Left ventricle myocardium superior (tissue), 1 donor: ENCODE measurements at places on chromosomes 2 and 18. TPM values are rescaled to one million over a fixed set of nuclear protein-coding genes. Genes with fewer than 3 reads are reported as not detected.

- DNase-seq = no peak
Measured at GRCh38 chr2:241255542-241256167, 59.8 kb downstream of the HDLBP start.

DNA sequence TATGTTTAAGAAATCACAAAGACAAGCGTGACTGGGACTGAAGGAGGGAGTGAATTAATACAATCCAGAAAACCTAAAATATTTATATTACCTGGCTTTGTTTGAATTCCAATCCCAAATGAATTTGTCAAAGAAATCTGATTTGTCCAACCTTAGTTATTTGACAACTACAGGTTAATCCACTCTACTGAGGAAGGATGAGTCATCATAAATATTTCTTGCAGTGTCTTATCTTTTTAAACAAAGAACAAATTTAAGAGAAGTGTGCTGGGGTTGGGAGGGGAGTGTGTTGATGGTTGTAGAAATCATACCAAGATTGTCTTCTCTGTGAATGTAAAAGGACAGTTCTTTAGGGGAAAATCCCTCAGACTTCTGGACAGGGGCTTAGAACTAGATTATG lies 1106.3 kb upstream of the SLC39A10 start:
- no peak for DNase-seq

GRCh38 chr2:105822186-105822585 lies 77.5 kb downstream of the NCK2 start:
- no peak for DNase-seq

- DNase-seq = no peak
Measured at GRCh38 chr2:224910574-224910925, 131.7 kb downstream of the DOCK10 start.

DNA sequence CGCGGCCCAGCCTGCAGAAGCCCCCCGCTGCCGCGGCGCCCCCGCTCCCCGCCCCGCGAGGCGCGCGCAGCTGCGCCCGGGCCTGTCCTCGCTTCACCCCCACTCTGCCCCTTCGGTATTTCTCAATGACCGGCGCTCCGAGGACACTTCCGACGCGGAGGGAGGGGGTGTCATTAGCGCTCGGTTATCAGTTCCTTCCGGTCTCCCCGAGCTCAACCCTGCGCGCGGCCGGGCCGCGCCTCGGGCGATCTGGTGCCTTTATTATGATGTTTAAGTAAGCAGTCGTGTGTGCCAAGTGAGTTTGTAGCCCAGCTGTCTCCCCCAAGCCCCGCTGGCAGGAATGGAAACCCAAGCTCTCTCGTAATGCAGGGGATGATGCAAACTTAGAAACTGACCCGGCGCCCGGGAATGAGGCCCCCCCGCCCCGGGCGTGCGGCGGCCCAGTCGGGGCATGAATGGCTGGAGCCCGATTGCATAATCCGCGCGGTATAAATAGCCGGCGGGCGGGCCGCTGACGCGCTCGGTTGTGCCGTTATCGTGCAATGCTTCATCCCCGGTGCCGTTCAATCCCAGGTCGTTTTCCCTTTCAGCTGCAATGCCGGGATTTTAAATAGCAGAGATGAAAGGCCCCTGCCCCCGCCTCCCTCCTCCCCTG lies 3.9 kb upstream of the SPRED2 start:
- peak; percentile 95 for DNase-seq

GRCh38 chr2:234444893-234445292 lies 52.0 kb downstream of the ARL4C start:
- peak; percentile 40 for DNase-seq

DNA sequence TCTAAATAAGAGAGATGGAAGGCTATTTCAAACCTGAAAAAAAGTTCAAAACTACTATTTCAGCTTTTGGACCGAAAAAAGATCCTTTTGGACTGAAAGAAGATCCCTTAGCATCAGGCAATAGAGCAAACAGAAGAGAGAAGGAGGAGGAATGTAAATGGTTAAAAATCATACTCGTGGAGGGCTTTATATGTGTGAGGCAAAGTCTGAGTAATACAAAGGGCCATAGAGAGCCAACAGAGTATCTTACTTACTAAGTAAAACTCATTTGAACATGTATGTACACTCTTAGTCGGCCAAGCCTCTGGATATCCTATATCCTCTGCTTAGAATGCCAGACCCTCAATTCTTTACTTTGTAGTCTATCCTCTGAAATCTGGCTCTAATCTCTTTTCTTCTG lies 55.7 kb downstream of the ITSN2 start:
- DNase-seq = no peak

The SH2D6 gene
- not detected for total RNA-seq

DNA sequence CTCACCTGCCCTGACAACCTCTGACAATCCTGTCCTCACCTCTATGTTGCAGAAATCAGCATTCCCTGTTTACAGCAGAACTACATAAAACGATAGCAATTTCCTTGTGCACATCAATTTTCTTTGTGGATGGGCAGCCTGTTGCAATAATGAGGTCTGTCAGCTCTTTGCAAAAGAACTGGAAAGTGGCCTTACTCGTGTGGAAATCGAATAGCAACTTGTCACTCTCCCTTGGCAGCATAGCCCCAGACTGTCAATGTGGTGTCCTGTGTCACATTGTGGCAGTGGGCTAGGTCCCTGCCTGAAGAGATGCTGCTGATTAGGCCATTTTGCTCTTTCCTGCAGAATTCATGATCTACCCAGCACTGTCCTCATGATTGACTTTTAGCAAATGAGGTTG lies 531.9 kb downstream of the CCDC85A start:
- no peak for DNase-seq

The CPO gene
- 0.27 TPM for total RNA-seq

- no peak for DNase-seq
Measured at GRCh38 chr2:133674066-133674432, 105.8 kb upstream of the NCKAP5 start.

- DNase-seq = no peak
Measured at GRCh38 chr18:71665131-71665530, 879.0 kb downstream of the CBLN2 start.

The KCNIP3 gene
- total RNA-seq = 5.3 TPM

DNA sequence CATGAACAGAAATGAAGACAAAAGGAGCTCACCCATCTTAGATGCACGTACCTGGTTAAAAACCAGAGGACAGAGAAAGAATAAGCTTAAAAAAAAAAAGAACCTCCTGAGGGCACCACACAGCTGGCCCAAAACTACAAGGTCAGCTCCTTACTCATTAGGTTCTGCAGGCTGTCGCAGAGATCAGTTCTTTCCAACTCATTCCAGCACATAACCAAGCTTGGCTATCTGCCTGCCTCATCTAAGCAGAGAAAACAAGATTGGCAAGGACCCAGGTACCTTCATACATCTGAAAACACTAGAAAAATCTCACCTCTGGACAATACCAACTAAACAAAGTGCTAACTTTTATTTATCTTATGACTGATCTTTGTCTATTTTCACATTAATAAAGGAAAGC lies 89.9 kb downstream of the NOL10 start:
- no peak for DNase-seq

The ANO7 gene
- 1.1 TPM for total RNA-seq

The GKN2 gene
- total RNA-seq = not detected

DNA sequence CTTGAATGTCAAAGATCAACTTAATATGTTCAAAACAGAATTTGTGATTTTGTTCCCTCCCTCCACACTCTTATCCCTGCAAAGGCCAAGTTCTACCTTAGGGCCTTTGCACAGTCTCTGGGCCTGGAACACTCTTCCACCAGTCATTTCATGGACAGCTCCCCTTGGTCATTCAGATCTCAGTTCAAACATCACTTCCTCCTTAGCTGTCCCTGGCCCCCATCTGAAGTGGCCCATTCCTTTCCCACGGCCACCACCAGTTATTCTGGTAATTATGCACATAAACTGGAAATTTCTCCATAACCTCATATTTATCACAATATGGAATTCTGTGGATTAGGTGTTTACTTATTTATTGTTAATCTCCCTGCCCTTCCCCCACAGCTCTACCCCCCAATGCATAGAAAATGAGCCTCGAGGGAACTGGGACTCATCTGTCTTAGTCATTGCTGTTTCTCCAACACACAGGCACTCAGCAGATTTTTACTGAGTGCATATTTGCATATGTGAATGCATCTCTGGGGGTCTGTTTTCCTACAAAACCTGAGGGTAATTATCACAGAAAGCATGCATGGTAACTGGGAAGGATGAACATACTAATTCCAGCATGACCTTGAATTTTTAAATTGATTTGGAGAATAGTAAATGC lies 35.5 kb upstream of the SPTBN1 start:
- no peak for DNase-seq

GRCh38 chr2:64722291-64723044 lies 68.8 kb upstream of the SERTAD2 start:
- no peak for DNase-seq

- DNase-seq = no peak
Measured at GRCh38 chr2:233402346-233402745, 48.1 kb downstream of the DGKD start.
